ENCODE measurements at places on chromosomes 16 and 17.

DNA sequence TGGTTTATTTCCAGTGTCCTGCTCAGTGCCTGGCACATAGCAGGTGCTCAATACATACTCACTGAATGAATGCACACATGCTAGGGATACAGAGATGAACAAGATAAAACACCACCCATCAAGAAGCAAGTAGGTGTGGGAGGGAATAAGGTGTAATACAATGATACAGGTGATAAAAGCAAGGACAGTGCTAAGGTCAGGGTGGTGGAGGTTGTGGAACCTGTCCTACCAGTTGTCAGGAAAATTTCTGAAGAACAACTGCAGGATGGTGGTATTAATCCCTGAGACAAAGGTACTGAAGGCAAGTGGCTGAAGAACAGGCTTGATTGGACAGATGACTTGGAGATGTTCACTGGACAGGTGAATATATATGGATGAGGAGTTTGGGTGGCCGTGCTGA, 1.8 kb downstream of the KNOP1 start:
- DNase-seq, result no peak

- DNase-seq, result no peak
Observed at GRCh38 chr17:44000141-44000860, 4.1 kb upstream of the NAGS start.

DNA sequence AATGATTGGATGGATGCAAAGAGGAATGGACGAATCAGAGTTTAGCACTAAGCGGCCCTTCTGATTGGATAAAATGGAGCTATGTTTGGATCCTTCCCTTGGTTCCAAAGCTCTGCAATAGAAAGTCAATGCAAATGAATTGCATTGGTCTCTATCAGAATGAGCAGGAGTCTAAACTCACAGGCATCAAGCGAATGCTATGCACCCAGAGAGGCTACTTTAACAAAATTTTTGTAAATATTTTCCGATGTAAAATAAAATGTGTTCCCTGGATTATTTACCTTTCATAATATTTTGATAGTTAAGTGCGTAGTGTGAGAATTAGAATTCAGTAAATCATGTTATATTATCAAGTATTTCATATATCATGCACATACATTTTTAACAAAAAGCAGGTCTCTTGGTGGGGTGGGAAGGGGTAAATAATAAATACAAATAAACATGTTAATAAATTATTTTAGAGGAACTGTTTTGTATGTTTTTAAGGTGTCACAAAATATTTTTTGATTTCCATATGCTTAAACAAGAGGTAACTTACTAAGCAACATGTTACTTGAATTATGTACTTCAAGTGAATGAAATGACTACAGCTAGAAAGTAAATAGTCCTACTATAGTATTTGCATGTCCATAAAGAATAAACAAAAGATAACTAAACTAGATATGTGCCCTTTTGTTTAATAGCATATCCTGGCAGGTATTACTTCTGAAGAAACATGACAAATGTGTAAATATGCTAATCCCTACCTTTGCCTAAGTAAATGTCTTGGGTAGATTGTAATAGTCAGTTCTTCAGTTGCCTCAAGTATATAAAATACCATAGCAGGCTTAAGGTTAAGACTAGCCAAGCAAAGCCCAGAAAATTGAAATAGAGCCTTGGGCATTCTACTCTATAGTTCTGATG, 4.4 kb upstream of the UNK start:
- DNase-seq, result no peak

DNA sequence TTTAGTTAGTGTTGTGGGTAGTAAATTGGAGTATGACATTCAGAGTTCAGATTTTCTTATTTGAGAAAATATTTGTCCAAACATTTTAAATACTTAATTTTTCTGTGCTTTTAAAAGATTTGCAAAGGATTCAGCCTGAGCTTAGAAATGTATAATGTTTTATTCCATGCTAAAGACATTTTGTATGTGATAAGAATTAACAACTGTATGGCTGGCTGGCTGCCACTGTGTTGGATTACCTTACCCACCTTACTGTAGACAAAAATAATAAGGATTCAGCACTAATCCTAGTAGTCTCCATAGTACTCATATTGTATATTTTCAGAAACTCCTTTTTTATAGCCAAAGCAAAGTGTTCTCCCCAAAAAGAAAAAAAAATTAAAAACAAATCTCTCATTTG, 74.8 kb downstream of the TANC2 start:
- no peak for DNase-seq

DNA sequence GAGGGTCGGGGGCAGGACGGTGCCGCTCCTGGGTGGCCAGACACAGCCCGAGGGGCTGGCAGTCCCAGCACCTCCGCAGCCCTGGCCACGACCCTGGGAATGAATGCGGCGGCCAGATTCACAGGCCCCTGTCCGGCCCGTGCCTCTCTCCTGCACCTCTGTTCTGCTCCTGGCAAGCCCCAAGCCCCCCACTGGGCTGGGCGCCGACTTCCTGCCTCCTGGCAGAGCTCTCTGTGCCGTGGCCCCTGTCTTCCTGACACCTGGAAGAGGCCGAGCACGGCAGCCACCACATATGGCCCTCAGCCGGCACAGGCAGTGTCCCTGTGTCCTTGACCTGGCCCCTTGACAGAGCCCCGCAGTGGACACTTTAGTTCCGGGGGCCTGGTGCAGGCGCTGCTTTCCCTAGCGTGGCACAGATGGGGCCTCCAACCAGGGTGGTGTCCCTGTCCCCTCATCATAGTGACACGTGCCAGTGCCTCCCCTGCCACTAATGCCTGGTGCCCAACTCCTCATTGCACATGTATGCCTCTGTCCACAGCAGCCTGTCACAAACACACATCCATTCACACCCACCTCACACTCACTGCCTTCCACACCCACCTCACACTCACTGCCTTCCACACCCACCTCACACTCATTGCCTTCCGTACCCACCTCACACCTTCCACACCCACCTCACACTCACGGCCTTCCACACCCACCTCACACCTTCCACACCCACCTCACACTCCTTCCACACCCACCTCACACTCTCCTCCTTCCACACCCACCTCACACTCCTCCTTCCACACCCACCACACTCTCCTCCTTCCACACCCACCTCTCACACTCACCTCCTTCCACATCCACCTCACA, 110.6 kb upstream of the PLCG2 start:
- DNase-seq, result no peak

DNA sequence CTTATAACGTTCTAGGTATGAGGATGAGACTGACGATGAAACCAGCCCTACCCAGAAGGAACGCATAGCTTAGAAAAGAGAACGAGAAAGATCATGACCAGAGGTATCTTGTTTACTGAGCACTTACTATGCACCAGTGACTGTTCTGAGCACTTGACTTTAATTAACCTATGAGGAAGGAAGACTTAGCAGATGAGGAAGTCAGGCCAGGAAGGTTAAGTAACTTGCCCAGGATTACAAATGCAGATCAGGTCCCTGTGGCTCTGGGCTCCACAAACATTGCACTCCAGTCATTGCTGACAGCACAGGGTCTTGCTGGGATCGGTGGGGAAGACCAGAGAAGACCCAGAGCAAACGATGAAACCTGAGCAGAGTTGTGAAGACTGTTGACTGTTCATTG, 7.1 kb downstream of the KRT13 start:
- DNase-seq, result no peak

- no peak for DNase-seq
Observed at GRCh38 chr17:17944743-17945142, 27.5 kb downstream of the TOM1L2 start.

GRCh38 chr16:49504023-49504364, 130.4 kb downstream of the C16orf78 start:
- DNase-seq, result no peak

Data from DMS153 (cell line).